ENCODE measurements at places on chromosomes 3 and 15. TPM values are rescaled to one million over a fixed set of nuclear protein-coding genes. Genes with fewer than 3 reads are reported as not detected.

The CRTC3 gene
- 7.3 TPM for total RNA-seq

The KNG1 gene
- total RNA-seq = not detected

The SLC6A11 gene
- not detected for total RNA-seq

The CP gene
- total RNA-seq = not detected

The HAUS2 gene
- 12.0 TPM for total RNA-seq

The TMCO5A gene
- not detected for total RNA-seq

The ANKRD34C gene
- total RNA-seq = not detected

The CLDN18 gene
- total RNA-seq = not detected

DNA sequence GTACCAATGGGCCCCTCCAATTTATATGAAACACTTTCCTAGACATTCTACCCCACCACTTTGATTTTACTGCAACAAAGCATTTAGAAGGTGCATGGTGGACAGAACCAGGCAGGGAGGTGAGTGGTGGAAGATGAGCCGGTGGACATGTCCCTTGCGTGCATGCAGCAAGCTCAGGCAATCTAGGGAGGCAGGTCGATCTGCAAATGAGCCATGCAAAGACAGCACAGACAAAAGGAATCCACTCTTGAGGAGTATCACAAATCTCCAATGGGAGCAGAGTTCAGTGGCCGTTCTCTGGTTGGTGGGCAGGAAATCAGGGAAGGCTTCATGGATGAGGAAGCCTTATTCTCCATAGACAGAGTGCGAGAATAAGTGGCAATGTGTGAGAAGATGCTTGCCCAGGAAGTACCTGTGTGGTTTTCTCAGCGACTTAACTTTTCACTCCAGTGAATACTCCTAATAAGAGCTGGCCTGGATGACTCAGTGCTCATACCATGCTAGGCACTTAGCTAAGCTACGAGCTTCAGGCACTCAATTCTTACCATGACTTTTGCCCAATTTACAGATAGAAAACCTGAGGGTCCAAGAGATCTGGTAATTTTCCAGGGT, 152.5 kb downstream of the FOXP1 start:
- no peak for DNase-seq

DNA sequence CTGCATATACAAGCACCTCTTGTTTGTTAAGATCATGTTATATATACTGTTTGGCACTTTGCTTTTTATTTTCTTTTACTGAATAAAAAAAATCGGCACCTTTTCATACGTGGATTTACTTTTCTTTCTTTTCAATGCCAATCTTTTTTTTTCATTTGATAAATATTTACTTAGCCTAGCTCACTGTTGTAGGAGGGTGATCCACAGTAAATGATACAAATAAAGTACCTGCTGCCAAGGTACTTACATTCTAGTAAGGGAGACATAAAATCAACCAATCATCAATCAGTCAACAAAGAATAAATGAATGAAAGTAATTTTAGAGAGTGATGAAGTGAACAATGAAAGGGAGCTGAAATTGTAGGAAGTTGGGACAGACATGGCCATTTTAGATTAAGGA, 18.3 kb downstream of the GNB5 start:
- DNase-seq = no peak

DNA sequence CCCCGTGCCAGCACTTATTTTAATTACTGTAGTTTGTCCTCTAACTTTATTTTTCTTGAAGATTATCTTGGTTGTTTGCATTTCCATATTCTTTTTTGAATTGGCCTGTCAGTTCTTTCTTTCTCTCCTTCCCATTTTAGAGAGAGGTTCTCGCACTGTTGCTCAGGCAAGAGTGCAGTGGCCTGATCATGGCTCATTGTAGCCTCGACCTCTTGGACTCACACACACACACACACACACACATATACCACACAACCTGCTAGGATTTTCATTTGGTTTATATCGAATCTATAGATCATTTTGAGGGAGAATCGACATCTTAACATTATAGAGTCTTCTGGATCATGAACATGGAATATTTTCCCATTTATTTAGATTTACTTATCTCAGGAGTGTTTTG, 8.7 kb downstream of the FEM1B start:
- no peak for DNase-seq

GRCh38 chr3:190326930-190327329, 4.7 kb upstream of the CLDN1 start:
- no peak for DNase-seq

DNA sequence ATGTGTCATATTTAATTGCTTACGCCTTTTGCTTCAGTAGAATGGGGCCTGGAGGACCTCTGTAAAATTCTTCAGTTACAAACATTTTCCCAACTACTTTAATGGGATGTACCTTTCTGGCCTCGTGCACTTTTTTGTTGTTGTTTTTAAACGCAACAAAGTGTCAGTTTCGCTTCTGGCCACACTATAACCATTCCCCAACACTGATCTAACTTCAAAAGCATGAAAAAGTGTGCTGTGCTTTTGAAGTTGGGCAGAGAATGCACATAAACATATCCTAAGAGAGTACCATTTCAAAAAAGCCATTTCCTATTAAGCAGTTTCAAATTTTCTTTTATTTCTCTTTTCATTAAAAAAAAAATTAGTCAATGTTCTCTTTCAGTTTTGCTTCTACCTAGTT, 435.8 kb downstream of the CNTN6 start:
- no peak for DNase-seq

GRCh38 chr3:161925749-161926360, 429.2 kb downstream of the OTOL1 start:
- DNase-seq = no peak

GRCh38 chr15:77014132-77015081, 19.5 kb downstream of the PSTPIP1 start:
- no peak for DNase-seq

DNA sequence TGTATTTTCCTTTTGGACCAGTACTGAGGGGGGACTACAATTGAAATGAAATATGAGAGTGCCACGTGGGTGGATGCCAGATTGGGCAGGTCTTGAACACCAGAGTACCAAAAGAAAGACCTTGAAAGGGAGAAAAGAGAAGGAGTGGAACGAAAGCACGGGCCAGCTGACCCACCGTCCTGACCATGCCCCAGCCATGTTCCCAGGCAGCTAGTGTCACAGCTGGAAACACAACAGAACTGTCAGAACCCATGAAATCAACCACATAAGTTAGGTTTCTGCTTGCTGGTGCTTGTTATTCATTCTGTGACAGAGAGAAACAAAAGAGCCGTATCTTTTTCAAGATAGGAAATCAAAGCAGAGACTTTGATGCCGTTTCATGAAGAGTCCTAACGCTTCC, 268.8 kb downstream of the MEX3B start:
- DNase-seq = no peak

DNA sequence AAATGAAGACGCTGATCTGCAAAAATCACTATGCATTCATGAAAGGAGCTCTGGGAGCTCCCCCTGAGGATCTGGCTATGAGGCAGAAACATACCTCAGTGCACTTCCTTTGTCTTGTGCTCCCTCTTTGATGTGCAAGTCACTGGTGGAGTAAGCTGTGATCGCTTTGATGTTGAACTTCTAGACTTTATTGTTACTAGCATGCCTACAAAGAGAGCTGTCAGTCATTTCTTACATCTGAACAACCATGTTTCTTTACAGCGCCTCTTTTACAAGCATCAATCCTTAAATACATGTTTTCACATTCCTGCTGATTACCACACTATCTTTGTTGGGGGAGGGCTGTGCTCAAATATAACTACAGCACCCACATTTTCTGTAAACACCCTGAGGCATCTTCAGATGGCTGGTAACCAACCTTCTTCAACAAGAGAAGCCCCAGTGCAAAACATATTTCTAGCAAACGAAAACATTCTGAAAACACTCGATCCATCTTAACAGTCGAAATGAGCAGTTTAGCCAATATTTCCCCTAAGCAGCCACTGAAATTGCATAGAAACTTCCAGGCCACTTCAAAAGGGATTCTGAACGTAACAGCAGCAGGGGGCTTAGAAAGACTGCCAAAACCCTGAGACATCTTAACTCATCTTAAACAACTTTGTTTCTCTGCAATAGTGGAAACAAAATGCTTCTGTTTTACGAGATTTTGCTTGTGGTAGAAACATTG, 101.9 kb upstream of the ICE2 start:
- DNase-seq = no peak

DNA sequence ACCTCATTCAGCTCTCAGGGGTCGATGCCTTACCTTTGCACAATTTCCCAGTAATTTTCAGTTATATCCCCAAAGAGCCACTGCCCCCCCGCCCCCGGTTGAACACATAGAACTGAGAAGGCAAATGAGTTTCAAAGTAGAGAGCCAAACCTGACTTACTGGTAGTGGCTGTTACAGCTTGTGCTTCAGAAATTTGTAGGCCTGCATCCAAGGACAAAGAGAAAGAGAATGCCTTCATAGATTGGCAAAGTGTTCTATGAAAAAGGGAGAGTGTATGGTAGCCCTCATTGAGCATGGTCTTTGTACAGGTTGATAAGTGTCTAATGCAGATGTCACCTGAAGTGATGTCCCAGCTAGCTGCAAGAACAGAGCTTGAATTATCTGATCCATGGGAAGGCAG, 13.9 kb downstream of the SEMA6D start:
- DNase-seq = no peak

DNA sequence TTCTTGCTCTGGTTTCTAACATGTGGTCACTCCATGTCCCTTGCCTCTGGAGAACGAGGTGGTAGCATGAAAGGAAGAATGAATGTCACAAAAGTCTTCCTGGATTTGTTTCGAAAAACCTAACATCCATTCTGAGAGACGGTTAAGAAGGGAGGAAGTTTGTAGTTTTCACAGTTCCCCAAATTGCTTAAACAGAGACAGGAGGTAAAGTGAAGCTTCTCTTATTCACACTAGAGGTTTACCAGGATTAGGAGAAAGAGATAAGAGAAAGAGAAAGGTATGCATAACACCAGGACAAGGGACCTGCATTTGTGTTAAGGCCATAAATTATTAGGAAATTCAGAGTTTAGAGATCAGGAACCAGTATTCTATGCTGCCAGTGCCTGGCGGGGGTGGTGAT, 228.1 kb downstream of the CPNE4 start:
- no peak for DNase-seq

DNA sequence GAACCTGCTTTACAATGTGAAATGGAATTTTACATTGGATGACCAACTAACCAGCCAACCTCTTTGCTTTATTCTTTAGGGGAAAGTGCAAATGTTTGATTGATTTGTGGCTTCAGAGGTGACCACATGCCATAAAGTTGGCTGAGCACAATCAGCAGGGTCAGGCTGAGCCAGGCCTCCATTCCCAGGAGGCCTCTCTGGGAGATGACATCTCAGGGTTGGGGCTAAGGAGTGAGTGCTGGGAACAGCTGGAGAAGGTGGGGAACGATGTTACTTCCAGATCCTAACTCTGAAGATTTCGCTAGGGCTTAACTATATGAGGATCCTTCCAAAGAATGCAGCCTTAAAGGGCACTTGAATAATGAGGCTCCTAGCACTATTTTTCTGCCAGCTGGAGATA, 131.7 kb downstream of the ATP10A start:
- DNase-seq = no peak

GRCh38 chr15:96551196-96551595, 220.7 kb downstream of the NR2F2 start:
- no peak for DNase-seq

DNA sequence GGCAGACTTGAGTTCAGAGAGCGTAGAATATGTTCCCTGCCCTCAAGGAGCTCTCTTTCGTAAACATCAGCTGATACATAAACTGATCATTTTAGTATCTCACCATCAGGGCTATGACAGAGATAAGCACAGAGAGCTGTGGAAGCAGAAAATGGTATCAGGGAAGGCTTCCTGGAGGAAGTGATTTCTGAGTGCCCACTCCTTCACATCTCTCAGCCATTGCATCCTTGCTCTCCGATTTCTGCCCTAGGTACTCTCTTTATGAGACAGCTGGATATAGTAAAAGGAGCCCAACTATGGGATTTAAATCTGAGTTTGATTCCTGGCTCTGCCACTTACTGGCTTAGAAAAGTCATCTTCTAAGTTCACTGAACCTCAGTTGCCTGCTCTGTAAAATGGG, 9.1 kb upstream of the AP2M1 start:
- no peak for DNase-seq

DNA sequence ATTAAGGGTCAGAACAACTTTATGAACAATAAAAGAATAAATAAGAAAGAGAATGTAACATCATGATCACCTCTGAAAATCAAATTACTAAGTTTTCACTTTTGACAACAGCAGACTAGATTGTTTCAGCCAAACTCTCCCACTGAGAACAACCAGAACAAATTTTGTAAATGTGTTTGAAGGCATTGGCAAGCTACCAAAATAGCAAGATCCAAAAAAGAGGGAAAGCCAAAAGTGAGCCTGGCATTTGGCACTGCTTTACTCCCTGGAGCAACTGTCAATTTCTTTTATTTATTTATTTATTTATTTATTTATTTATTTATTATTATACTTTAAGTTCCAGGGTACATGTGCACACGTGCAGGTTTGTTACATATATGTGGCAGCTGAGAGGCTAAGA, 67.2 kb downstream of the CFAP44 start:
- DNase-seq = no peak

All from HT-29 (cell line).